ENCODE measurements at places on chromosomes 2 and 18.

DNA sequence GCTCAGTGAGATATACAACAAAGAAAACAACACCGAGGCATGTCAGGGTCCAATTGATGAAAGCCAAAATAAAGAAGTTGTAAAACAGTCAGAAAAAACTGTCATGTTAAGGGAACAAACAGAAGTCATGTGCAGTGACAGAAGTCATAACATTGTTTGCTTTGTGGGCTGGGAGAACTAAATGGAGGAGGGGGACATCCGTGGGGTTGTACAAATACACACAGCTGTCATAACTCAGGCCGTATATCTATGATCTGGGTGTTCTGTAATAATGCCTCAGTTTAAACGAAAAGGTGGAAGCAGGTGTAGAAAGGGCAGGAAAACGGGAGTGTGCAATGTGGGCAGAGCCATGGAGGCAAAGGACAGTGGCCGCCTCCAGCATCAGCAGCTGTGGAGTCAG is 27.3 kb downstream of the TIMM21 start:
- no peak for DNase-seq

GRCh38 chr2:31018280-31018679 is 120.0 kb downstream of the GALNT14 start:
- DNase-seq = no peak

- no peak for DNase-seq
These were observed 806.4 kb downstream of the TRIB2 start for GRCh38 chr2:13522917-13523821.

DNA sequence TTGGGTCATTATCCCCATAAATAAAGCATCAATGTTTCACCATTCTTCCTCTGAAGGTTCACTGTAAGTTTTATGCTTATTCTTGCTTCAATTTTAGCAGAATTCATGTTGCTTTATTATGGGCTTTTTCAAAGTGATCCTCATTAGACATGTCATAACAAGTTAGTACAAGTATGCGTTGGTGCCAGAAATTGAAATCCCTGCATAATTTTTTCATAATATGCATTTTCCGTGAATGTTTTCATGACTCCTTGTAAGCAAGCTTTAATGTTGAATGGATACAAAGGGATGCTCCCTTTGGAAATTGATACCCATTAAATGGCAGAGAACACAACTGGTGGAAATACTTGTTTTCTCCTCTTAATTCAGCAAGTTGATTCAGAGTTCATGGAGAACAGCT is 179.7 kb downstream of the ST6GAL2 start:
- no peak for DNase-seq

DNA sequence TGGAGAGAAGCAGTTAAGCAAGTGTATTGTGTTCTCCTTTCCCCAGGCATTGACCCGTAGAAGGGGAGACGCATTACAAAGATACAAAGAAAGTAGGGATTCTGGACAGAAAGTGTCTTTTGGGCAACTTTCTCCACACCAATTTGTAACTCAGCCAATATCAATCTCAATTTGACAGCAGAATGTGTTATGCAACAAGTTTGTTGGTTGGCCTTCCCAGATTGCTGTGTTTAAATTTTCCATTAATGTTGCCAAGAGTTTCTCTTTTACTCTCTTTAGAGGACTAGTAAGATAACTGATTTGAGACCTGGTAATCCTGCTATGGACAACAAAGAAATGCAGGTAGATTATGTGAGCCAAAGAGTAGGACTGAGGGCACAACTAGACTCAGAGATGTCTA is 279.6 kb downstream of the ZNF804A start:
- no peak for DNase-seq

DNA sequence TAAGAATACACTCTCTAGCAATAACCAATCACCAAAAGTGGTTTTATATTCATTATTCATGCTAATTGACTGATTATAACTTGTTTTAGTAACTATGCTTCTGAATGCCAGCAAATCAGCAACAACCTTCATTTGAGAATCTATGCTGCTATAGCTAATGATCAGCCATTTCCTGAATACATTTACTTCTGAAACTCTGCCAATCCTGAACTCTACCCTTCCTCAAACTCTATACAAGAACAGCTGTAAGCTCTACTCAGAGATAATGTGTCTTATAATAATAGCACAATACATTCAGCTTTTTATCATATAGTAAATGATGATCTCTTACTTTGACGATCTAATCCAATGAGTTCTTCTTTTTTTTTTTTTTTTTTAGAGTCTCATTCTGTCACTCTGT is 85.7 kb upstream of the EPAS1 start:
- no peak for DNase-seq

- no peak for DNase-seq
These were observed 148.1 kb downstream of the ZNF407 start for GRCh38 chr18:74745633-74746403.

GRCh38 chr18:79326413-79327198 is 69.1 kb upstream of the NFATC1 start:
- DNase-seq = no peak

DNA sequence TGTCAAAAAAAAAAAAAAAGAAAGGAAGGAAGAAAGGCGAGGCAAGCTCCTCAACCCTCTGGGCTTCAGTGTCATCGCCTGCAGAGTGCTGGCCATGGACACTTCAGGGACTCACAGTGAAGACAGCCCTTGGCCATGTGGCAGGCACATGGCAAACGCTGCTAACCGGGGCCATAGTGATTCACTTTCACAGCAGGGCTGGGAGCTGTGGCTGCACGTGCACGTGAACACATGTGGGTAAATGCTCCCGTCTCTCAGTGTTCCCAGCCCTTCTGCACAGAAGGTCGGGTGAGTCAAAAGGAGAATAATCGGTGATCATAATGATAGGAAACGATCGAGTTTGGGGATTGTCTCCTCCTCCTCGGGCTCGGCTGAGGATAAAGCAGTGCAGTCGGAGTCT is 46.1 kb upstream of the UBE2F start:
- no peak for DNase-seq

DNA sequence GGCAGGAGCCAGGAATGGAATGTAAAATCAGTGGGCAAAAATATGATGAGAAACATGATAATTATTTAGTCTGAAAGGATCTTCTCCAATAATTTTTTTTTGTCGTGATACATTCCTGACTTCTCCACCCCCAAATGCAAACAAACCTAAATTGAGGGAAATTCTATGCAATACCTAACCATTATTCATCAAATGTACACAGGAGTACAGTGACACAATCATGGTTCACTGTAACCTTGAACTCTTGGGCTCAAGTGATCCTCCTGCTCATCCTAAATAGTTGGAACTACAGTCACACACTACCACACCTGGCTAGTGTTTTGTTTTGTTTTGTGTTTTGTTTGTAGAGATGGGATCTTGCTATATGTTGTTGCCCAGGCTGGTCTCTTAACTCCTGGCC is 46.5 kb downstream of the RAB10 start:
- no peak for DNase-seq

DNA sequence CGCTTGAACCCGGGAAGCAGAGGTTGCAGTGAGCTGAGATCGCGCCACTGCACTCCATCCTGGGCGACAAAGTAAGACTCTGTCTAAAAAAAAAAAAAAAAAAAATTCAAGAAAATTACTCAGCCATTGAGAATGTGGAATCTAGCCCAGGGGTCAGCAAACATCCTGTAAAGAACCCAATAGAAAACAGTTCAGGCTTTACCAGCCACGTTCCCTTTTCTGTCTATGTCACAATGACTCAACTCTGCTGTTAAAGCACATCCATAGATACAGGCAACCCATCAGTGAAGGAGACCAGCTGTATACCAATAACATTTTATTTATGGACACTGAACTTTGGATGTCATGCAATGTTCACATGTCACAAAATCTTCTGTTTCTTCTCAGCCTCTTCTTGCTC is 435.6 kb upstream of the GYPC start:
- DNase-seq = no peak

DNA sequence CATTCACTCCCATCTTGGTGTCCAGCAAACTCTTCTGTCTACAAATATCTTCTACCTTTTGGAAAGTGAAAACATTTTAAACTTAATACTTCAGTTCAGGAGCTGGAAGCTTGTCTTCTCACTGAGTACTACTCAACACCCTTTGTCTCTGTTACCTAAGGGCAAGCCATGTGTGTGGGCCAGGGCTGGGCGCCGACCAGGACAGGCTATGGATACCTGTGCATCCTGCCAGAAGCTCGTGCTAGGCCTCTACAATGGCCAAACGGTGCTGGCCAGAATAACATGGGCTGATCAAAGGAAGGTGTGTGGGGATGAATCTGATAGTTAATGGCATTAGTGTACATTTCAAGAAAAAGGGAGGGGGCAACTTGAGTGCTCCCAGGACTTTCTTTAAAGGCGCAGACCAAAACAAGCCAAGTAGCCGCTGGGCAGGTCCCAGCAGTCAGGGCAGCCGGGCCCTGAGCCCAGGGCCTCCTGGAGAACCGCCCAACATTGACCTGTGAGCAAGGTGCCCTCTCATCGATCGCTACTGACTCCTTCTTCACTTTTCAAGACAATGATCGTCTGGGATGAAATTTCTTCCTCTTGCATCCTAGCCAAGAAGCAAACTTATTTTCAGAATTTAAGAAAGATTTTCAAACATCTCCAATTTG is 29.0 kb upstream of the ID2 start:
- no peak for DNase-seq

DNA sequence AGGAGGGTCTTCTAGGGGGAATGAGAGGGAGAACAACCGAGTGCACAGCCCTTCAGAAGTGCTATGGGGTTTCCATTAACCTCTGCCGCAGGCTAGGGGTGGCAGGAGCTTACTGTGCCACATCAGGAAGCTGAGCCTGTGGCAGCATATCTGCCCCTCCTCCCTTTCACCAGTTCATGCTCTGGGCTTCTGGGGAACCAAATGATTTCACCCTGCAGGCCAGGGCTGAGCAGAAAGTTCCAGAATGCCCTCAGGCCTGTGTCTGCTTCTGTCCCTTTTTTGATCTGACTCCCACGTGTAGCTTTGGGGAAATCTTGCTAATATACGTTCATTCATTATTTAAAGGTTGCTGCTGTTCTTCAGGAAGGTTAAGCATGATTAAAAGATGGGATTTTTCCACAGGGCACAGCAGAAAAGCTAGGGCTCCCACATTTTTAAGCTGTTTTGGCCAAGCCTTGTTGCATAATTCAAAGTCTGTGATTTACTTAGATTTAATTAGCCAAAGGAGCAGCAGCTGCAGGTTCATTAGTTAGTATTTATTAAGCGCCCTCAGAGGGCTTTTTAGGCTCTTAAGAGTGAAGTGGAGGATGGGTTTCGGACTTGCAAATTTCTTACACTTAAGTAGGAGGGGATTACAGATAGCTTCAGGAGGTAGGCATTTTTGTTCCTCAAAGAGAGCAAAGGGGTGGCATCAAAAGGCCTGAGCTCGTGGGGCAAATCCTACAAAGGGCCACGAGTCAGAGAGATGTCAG is 10.2 kb downstream of the TMEM247 start:
- DNase-seq = no peak

- DNase-seq = no peak
These were observed 805.6 kb downstream of the DPP10 start for GRCh38 chr2:115248066-115248465.

DNA sequence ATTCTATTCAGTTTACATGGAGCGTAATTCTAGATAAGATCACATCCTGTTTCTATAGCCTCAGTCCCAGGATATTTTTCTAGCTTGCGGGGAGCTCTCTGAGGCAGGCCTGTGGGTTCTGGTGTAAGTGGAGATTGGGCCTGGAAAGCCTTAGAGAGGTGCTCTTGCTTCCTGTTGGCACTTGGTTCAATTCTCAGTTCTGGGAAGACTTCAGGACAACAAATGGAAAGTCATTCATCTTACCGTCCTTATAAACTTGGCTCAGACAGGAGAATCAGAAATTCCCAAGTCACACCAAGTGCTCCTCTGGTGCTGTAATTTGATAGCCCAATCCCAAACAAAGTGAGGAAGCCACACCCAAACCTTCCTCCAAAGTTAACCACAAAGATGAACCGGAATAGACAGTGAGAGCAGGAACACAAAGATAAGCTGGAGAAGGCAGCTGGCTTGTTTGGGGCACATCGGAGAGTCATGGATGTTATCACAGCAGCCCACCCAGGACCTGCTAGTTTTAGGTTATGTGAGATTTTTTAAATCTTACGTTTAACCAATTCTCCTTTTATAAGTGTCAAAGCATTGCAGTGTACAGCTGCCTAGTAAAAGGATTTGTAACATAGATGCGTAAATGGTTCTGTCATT is 144.3 kb upstream of the MAP3K20 start:
- DNase-seq = no peak

GRCh38 chr2:191999101-191999841 is 152.4 kb upstream of the CAVIN2 start:
- DNase-seq = no peak

- DNase-seq = no peak
These were observed 110.8 kb upstream of the OTOS start for GRCh38 chr2:240250985-240251847.

DNA sequence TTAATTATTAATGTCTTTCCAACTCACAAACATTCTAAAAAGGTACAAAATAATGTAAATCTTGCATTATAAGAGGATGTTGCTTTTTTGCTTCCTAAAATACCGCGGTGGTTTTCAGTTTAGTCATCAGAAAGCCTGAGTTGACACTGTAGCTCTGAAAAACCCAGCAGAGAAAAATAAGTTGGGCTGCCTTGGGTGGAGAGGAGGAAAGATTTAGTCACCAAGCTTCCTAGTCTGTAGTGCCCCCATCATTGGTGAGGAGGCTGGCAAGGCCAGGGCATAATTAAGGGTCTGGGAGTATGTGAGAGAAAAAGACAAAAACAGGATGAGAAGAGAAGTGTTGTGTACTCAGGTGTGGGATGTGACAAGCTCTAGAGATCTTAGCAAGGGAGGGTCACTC is 5.7 kb downstream of the PTPRM start:
- no peak for DNase-seq

- DNase-seq = no peak
These were observed 157.3 kb upstream of the MMADHC start for GRCh38 chr2:149744865-149745264.

- no peak for DNase-seq
These were observed 25.3 kb downstream of the MBP start for GRCh38 chr18:77107292-77107691.

DNA sequence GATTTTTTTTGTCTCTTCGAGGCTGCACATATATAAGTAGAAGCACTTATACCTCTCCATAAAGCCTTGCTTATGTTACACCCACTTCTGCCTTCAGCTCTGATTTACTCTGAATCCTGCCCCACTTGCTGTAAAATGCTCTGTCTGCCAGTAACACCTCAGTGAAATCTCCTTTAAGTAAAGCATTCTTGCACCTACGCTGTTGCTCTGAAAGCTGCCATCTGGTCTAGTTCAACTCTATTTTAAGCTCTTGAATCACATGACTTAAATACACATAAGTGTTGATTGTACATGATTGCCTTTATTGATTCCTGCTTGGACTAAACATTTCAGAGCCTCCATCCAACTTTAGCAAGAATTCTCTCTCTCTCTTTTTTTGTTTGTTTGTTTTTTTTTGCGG is 609.0 kb upstream of the CELF4 start:
- no peak for DNase-seq

GRCh38 chr2:25044011-25044410 is 2.1 kb downstream of the EFR3B start:
- no peak for DNase-seq

- no peak for DNase-seq
These were observed 33.0 kb upstream of the SNED1 start for GRCh38 chr2:240965296-240965904.

GRCh38 chr2:68456198-68456597 is 10.9 kb downstream of the FBXO48 start:
- no peak for DNase-seq

Measured in stimulated activated CD4-positive, alpha-beta T cell treated with anti-CD3 and anti-CD28 coated beads, Interleukin-12 subunit alpha, Interleukin-12 subunit beta, amount 100 ng/mL, for 48 hours (primary cell).